ENCODE measurements at places on chromosomes 1 and 21.

GRCh38 chr1:30328401-30329262 is 394.8 kb downstream of the MATN1 start:
- no peak for DNase-seq

- DNase-seq: no peak
Observed at GRCh38 chr21:35478161-35479064, 429.3 kb upstream of the RUNX1 start.

DNA sequence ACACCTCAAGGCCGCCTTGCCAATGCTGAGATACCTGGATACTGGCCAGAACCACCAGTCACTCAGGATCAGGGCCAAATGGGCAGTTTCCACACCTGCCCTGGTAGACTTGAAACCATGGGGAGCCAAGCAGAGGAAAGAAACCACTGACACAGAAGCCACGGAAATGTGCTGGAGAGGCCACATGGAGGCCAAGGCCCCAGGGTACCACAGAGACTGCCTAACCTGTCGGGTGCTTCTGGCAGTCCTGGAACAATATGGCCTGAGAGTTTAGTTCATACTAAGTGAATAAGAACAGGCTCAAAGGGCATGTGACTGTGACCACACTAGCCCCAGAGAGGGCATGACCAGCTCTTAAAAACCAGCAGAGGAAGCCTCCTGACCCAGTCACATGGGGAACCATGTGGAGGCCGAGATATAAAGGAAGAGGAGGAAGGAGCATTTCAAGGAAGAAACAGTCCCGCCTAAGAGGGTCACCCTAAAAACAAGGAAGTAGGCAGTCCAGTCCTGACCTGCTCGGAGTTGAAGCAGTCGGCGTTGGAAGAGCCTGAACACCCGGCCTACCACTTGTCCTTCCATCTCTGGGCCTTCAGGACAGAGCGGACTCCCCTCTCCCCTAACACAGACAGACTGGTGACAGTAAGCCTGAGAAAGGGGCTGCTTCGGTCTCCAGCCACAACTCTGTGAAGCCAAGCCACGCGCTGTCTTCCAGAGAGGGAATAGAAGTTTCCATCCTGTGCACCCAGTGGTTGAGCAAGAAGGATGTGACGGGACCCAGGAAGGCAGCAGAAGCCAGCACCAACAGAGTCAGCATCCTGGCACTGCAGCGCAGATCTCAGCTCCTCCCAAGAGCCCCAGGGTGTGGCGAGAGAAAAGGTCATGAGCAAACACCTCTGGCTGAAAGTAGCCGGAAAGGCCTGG is at the start of gene DENND2D:
Gene DENND2D, minus strand, starts transcription at position 766 of the 921 bp plus-strand sequence. Its CDS starts 187 bp downstream, at position 579.
- no peak for DNase-seq

GRCh38 chr1:152621993-152622392 is 910 bp downstream of the LCE3A start:
- no peak for DNase-seq

DNA sequence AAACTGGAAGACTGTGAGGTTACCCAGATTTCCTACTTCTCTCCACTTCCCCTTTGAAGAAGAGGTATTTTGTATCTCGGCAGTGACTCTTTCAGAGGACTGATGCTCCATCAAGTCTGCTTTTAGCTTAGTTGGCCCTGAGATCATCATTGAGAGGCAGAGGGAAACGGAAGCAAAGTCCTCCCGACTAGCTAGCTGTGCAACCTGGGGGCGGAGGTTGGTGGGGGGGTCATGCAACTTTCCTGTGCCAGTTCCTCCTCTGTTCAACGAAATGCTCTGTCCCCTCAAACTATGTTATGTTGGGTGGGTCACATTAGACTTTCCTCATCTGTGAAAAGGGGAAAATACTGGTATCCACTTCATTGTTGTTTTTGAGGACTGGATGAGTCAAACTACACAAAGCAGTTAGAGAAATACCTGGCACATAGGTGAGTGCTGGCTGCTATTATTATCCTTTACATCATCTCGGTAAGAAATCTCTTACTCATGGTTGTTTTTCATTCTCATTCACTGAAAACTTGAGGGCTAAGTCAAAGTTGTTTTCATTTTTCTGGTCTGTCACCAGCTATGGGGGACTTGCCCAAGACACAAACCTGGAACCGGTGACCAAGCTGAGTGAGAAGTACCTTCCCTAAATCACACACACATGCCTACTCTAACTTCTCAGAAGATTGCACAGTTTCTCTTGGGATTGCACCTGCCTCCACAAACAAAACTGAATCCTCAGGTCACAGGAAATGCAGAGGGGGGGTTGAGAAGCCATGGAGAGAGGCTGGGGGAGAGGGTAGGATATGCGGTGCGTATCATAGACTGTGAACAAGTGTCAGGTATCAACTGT is 83.3 kb downstream of the ABCA4 start:
- DNase-seq: no peak

DNA sequence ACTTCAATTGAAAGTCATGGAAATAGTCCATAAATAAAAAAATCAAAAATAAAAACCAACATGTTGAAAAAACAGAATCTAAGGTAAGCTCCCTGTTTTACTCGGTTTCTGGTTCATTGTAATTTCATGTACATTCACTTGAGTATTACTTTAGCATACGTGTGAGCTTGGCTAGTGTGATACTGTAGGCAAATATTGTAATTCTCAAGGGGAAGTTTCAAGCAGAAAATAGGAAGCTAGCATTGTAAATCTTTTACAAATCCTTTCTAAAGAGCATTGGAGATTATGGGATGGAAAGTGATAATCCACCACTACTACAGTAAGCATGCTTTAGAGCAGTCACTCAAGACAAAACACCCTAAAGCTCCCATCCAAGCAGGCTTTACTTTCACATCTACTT is 3.3 kb upstream of the LPAR3 start:
- no peak for DNase-seq

DNA sequence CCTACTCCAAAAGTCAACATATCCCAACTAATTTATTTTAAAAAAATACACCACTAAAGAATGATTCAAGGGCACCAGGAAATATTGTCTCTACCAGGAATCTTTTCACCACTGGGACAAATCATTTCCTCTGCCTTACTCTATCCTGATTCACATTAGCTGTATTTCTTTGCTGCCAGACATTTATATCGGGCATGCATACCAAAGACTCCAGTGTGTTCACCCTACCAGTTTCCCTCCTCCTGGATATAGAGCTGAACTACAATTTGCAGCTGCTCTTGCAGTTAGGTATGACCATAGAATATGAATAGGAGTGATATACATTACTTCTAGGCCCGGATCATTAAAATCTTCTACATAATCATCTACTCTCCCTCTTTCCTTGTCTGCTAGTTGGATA is 7.6 kb downstream of the KCNJ6 start:
- no peak for DNase-seq

GRCh38 chr1:116405241-116406135 is 32.4 kb downstream of the ATP1A1 start:
- no peak for DNase-seq

GRCh38 chr1:38529391-38529790 is 330.2 kb downstream of the RRAGC start:
- DNase-seq: no peak

DNA sequence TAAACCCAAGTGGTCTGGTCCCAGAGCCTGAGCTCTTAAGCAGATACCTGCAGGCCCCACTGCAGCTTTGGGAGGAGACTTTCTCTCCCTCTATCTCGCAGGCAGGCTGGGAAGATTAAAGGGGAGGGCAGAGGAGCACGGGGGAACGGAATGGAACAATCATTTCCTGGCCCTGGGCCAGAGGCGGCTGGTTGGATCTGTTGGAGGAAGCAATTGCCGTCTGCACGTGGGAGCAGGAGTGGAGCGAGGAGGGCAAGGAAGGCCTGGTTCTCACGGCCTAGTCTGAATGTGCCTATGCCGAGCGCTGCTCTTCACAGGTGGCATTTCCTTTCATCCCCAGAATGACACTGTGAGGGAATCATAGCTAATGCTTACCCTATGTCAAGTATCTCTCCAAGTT is 23.7 kb downstream of the NKAIN1 start:
- peak; percentile 56 for DNase-seq

- no peak for DNase-seq
Observed at GRCh38 chr1:157167437-157167836, 29.2 kb upstream of the ETV3 start.

DNA sequence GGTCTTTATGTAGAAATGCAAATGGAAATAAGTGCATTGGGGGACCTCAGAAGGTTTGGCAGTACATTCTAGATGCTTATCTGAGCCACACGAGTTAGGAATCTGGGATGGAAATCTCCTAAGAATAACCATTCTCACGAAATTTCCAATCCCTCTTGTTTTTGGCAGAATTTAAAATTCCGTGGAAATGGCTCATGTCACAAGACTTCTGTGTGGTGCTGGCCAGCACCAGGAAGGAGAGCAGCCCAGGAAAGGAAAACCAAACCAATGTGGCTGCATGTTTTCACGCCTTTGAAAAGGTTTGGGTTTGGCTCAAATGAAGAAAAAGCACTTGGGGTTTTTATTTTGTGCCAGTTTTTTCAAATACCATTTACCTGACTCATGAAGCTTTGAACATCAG is 80.1 kb upstream of the KCNK2 start:
- no peak for DNase-seq

DNA sequence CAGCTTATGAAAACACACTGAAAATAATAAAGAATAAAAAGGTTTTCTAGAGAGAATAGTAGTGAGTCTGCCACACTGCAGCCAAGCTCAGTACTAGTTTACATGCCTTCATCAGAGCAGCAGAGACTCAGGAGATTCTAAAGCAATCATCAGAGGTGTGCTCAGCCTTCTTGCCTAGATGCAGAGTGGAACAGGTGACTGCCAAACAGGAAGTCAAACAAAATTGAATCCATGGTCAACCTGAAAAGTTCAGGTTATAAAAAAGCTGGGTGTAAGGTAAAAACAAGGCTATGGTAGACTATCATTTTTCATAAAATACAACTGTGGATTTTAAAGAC is 165.3 kb upstream of the C1orf105 start:
- DNase-seq: no peak

- no peak for DNase-seq
Observed at GRCh38 chr1:12407050-12407961, 177.5 kb downstream of the VPS13D start.

DNA sequence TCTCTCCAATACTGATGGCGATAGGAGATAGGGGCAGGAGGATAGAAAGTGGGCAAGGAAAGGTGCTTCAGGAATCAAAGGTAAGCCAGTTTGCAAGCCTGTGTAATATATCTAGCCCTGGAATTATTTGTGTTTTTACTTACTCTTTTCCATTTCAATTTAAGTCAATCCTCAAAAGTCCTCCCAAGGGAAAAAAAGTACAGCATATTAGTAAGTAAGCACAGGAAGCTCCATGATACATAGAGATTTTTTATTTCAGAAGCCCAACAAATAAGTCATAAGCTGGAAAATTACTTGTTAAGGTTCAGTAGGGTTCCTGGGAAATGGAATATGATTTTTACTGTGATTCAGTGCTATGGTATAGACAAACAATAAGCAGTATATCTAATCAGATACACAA is 337.7 kb upstream of the DUSP10 start:
- DNase-seq: no peak

DNA sequence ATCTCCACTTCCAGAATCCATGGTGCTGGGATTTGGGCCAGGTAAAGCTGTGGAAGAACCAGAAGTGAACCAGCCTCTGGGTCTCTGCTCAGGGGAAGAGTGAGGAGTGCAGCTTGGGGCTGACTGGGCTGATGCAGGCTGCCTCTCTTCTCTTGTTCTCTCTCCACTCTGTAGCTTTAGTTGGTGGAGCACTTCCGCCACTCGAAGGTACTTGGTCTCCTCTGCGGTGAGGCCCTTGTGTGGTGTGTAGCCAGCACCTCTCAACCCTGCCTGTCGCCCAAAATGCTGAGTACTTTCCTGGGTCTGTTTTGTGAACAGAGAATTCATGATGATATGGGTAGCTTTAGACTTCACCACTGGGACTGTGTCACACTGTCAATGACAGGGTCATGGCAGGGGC is 63.2 kb downstream of the URB2 start:
- DNase-seq: peak; percentile 60

DNA sequence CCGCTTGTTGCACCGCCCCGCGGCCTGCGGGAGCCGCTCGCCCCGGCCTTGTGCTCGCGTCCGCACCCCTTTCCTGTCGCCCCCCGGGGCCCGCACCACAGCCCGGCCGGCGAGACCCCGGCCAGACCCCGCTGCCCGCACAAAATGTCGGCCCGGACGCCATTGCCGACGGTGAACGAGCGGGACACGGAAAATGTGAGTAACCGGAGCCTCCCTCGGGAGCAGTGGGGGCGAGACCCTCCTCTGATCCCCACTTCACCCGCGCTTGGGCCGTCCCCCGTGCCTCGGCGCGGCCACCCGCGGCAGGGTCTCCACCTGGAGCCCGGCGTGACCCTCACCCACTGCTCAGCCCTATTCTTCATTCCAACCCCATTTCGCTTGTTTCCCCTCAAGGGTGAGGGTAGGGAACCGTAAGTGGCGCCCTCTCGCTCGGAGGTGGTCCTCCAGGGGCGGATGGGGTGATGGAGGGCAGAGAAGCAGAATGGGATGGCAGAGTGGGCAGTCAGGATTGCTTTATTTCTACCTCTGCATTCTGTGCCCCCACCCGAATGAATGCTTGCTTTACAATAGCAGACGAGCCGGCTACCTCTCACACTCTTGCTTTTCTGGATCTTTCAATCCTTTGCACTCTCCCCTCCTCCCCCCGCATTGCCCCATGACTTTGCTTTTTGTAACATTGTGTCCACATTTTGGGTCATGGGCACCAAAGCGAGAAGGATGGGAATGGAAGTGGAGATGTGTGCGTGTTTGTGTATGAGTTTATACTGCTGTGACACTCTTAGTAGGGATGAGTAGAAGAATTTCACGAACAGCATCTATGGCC is 954 bp downstream of the MARK1 start:
- no peak for DNase-seq

DNA sequence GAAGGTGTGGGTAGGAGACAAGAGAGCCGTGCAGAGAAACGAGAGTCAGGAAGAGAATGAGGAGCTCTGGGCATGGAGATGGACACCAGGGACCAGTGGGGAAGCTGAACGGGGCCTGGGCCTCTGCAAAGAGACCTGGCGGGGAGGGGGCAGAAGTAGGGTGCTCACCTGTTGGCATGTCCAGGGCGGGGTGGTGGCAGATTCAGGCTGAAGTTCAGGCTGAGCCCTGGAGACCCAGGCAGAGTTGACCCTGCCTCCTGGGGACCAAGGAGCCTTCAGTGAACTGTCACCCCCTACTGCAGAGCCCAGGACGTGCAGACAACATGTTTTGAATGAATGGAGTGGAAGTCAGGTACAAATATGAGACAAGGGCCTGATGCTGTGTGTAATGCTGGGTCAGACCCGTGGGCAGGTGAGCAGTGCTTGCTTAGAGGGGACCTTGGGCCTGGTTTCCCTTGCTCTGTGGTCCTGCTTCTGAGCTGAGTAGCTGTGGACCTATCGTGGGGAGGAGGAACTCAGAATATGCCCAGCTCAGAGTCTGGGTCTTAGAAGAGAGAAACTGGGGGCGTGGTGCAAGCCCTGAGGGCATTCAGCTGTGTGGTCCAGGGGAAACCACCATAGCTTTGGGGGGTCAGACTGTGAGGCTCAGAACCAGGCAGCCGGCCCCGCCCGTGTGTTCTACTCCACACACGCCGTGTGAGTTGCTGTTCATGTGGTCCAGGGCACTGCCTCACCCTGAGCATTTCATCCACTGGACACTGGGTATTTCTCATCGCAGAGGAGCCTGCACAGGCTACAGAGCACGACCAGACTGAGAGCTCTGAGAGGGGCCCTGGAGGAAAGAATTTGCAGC is 21.3 kb upstream of the UMODL1 start:
- no peak for DNase-seq

GRCh38 chr1:56387071-56387740 is 192.2 kb downstream of the PLPP3 start:
- no peak for DNase-seq

GRCh38 chr1:65541161-65541560 is 120.7 kb downstream of the LEPR start:
- DNase-seq: no peak

Measured in NCI-H510A (cell line).